T-helper 2 cell (primary cell): ENCODE measurements at places on chromosomes 7 and 10.

GRCh38 chr7:35596061-35596460 is 98.9 kb downstream of the HERPUD2 start:
- DNase-seq: no peak

GRCh38 chr7:146414373-146414772 is 297.8 kb downstream of the CNTNAP2 start:
- DNase-seq: no peak

GRCh38 chr10:114605155-114605797 is 52.8 kb downstream of the ABLIM1 start:
- DNase-seq: peak; percentile 73

GRCh38 chr7:150876817-150877526 is 24.7 kb downstream of the AOC1 start:
- DNase-seq: peak; percentile 24

DNA sequence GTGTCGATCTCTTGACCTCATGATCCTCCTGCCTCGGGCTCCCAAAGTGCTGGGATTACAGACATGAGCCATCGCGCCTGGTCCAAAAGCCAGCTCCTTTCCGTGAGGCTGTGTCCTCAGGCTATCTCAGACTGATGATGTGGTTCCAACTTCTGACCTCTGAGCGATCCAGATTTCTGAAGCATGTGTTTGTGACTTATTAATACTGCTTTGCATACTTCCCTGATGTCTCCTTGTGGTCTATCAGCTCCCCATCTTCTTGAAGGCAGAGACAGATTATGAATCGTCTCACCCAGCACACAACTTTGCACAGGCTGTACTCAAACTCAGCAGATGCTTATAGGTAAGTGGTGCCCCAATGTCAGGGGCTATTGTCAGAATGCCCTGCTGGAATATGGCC is 2.0 kb upstream of the PLPP4 start:
- DNase-seq: no peak

GRCh38 chr7:16695621-16696237 is 49.7 kb downstream of the BZW2 start:
- DNase-seq: peak; percentile 29

DNA sequence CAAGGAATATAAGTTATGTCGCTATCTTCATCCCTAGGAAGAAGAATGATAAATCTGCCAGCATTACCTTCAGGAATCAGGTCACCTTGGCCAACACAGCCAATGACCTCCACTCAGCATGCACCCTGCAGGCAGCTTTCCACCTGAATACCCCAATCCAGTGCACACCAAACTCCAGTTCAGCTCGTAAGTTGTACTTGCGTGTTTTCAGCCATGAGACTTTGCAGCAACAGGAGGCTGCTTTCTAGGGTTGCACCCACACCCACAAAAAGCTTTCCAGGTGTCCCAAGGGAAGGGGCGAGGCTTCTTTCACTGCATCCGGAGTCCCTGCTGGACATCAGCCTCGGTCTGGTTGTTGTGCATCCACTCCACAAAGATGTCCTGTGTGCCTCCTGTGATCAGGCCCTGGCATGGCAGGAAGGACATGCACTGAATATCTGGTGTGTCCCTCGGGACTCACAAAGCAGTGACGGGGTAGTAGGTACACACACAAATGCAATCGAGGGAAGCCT is 282.9 kb downstream of the GRID1 start:
- DNase-seq: no peak

GRCh38 chr10:91682912-91683311 is 50.0 kb upstream of the PPP1R3C start:
- DNase-seq: no peak

DNA sequence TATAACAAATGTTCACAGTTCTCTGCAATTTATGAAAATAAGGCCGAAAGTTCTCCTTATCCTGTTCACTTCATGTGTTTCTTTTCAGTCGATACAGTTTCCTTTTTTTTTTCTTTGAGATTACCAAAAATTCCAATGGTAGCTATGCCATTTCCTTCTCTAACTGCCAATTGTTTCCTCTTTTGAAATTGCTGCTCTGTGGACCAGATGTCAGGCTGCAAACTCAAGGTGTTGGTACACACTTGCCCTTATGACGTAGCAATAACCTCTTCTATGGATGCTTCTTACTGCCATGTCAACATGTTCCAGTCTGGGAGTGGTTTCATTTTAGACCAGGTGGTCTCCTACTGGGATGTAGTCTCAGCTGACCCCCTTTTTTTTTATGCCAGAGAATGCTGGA is 52.9 kb downstream of the CASD1 start:
- no peak for DNase-seq

DNA sequence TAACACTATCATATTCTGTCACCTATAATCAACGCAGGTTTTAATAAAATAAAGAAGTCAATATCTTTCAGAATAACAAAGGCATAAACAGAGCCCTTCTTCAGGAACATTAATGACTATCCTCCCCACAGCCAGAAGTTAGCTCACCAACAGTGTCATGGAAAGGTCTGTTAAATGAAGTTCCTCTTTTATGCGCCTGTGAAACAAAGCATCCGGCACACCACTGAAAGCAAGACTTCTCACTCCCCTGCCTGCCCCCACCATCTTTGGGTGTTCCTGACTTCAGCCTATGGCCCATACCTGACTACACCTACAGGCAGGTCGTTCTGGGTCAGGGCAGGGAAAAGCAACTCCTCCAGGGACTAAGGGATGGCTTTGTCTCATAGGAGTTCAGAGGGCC is 205.4 kb downstream of the FANK1 start:
- DNase-seq: no peak

- DNase-seq: no peak
Observed at GRCh38 chr10:3616880-3617279, 168.1 kb downstream of the KLF6 start.

- DNase-seq: no peak
Observed at GRCh38 chr10:74593470-74593869, 232.9 kb upstream of the KAT6B start.

DNA sequence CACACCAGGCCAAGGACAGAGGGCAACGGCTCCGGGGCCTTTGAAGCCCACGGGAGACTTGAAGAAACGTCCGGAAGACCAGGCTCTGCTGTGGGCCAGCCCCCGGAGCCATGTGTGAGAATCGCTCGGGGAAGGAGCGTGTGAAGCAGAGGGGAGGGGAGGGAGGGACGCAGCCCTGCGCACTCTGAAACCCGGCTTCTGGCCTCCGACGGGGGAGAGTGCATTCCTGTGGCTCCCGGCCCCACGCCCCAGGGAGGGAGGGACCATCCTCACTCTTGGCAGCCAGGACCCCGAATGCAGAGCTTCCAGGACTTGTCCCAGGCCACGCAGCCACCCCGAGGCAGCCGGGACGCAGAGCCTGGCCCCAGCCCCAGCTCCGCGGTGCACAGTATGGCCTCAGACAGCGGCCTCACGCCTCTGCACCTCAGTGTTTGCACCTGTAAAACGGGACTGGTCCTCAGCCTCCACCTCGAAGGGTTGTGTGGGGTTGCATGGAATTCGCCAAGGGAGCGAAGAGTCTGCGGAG is 67.4 kb downstream of the PDGFA start:
- no peak for DNase-seq

DNA sequence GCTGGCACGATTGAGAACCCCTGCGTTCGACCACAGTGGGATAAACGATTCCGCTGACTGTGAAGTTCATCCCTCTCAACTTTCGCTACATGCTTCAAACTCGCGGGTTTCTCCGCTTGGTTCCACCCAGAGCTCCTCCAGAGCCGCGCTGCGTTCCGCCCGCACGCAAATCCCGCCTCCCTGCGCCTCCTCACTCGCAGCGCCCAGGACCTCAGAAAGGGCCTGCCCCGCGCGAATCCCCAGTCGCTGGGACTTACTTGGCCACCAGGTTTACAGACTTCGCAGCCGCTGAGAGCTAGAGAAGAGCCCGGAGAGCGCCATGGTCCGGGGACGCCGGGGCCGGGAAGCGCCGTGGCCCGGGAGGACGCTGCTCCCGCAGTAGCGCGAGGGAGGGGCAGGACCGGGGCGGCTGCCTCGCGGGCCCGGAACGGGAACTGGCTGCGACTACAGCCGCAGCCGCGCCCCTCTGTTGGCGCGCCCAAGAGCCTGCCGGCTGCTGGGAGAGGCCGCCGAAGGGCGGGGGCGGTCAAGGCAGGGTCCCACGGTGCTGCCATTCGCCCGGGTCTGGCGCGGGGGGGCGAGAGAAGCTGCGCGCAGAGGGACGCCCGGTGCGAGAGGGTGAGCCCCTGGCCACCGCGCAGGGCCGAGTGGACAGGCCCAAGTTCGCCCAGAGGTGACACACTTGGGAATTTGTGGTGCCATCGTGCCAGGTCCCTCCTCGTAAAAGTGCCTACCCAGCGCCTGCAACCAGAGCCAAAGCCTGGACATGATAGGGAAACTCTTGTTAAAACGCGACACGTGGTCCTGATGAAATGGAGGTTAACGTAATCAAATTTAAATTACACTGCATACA is at the start of gene NOD1:
TSS of gene NOD1 (minus strand) at position 436 of the 853 bp plus-strand sequence. CDS start 21,863 bp downstream, outside the sequence.
- DNase-seq: peak; percentile 51

DNA sequence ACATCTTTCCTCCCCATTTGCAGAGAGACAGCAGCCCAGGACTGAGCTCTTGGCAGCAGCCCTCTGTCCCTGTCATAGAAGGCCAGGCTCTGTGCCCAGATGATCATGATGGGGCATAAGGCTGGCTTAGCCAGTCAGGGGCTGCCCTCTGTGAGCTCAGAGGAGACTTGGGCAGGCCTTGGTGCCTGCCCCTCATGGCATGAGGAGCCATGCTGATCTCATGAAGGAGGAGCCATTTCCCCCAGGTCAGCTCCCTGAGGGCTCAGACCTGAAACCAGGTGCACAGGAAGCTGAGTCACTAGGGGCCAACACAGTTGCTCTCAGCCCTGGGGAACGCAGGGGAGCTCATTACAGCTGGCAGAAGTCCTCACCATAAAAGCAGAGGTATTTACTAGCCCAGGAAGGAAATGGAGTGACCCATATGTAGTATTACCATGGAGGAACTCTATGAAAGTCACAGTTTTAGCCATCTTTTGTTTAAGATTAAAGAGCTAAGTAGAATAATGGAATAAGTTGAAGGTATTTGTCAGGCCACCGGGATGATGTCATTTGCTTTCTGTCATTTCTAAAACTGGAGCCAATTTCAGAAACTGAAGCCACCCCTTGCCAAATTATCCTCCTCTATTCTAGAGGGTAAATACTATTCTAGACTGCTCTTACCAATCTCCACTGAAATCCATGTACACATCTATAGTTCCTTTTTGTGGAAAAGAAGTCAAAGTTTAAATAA is 362.4 kb upstream of the ZNF32 start:
- no peak for DNase-seq

DNA sequence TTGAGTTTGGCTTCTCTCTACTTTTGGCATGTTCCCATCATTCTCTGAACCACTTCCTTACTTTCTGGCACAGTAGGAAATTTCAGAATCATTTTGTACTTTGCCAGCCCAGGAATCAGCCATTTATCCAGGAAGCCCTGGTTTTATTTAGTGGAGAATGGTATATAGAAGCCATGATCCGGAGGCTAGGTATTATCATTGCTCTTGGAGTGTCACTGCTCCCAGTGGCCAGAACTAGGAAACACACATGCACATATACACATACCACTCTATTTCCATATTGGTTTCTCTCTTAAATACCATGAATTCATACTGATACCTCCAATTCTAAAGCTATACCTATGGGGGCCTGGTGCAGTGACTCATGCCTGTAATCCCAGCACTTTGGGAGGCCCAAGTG is 36.3 kb downstream of the SUFU start:
- DNase-seq: no peak

DNA sequence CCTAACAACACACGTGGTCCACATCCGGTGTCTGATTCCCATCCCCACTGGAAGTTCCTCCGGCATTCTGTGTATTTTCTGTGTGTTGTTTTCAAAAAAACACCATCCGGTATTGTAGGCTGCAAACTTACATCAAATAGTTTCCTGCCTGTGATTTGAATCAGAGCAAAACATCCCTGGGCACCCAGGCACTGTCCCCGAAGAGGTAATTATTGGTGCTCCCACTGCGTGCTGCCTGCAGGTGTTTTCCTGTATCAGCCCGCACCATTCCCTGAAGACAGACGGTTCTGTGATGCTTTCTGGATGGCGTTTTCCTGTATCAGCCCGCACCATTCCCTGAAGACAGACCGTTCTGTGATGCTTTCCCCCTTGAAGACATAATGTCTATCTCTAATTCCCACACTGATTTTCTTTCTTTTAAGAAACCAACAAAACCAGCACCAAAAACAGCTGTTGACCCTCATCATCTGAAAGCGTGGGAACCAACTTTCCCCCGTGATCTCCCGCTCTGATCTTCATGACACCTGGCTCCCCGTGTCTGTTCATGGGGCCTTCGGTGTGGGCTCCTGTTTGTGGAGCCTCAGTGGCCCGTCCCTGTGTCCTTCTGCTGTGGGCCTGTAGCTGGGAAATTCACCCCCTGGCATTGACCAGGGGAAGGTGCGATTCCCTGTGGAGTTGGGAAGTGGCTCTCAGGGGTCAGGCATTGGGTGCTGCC is 205.3 kb downstream of the ADARB2 start:
- no peak for DNase-seq

DNA sequence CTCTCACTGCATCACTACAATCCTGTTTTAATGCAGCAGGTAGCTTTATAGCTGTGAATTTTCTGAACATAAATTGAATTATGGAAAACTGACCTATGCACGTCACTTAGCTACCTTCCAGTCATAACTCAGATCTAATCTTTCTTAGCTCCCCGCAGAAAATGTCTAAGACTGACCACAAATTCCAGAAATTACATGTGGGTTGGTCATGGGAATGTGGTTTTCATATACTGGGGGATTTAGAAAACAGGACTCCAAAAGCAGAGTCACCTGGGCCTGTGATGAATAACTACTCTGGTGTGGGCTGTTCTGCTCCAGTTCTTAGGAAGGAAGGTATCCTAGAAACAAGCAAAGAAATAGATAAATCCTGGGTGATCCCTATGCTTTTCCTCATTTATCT is 178.4 kb upstream of the LRRTM3 start:
- DNase-seq: peak; percentile 19

DNA sequence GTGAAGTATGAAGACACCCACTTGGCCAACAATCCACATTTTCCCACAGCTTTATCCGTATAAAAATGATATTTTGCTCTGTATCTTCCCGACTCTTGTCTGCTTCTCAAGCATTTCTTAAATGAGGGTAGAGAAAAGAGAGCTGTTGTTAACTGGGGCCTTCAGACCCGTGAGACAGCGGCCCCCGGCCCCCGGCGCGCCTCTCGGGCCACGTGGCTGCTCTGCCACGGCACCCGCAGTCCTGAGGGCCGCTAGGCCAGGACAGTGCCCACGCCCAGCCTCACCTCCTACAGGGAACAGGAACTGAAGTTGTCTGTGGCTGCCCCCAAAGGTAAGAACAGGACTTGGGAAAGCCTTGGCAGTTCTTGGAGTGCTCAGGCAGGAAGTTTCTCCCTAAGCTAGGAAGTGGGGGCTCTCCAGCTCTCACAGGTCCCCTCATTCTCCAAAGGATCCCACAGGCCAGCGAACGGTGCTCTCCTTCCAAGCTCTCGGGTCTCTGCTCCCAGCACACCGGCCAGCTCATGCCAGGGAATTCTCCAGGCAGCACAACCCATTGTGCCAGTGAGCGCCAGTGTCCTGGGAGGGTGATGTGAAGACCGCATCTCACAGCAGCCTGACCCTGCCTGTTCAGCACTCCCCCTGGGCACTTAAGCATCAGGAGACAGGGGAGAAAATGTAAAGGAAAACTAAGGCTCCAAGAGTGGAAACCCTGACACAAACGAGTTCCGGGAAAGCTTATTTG is 230.3 kb upstream of the PFKP start:
- DNase-seq: no peak

GRCh38 chr7:69906283-69906995 is 308.2 kb downstream of the AUTS2 start:
- DNase-seq: no peak

- DNase-seq: no peak
Observed at GRCh38 chr7:127251465-127252376, 1.0 kb downstream of the GRM8 start.
